ENCODE measurements at places on chromosomes 4 and X.

DNA sequence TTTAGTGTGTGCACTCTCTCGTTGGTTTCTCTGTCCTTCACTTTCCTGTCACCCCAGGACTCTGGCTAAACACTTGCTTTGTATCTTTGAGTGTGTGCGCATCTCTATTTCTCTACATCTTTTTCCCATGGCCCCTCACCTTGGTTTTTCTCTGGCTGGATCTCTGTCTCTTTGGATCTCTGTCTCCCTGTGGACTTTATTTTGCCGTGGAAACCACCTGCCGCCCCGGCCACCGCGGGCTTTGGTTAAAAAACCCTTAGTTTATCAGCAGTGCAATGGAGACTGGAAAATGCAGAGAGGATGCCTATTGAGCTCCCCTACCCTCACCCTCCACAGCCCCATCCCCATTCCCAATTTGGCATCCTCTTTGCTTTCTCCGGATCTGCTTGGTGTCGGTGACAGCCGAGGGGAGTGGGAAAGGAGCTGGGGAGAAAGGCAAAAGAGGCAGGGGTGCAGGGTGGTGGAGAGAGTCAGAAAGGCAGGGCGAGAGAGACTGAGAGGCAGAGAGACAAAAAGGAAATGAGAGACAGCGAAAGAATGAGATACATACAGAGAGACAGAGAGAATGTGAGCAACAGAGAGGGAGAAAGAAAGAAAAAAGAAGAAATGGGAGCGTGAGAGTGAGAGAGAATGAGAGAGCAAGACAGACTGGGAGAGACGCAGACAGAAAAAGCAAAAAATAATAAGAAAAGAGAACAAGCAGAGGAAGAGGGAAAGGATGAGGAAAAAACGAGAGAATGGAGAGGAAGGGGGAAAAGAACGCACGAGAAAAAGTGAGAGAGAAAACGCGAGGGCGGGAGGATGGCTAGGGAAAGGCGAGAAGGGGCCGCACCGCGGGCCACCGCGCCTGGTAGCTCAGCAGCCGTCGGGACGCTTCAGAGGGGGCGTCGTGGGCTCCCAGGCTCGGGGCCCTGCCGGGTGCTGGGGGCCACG is 688 bp downstream of the GPR101 start:
- no peak for DNase-seq

DNA sequence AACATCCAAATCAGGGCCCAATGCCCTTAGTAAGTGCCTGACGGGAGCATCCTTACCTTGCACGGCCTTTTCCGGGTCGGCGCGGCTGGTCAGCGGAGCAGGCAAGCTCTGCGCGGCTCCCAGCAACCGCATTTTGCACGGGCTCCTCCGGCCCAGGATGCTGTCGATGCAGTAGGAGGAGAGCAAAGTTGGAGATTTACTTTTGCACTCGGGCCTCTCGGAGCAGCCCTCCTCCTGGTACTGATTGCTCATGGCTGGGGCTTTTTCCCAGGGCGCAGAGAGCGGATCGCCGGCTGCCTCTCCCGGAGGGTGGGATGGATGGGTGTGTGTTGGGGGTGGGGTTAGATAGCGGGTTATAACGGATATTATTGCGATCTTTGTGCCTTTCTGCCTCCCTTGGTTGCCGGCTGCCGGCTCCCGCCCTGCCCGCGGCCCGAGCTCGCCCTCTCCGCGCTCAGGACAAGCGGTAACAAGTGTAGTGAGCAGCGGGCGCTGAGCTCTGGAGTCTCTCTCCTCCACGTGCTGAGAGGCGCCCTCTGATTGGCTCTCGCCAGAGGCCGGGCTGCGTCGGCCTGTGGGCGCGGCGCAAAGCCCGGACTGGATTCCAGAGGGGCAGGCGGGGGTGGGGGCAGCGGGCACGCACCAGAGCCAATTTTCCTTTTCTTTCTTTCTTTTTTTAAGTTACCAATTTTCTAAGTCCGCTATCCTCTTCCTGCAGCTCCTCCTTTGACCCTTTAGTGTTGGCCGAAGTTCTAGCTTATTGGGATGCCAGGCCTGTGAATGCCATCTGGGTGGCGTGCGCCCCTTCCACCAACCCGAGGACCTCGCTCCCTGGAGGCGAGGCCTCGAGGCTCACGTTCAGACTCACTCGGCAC is at the start of gene ARX:
ARX (minus strand) TSS at position 480 of the 875 bp plus-strand sequence; CDS start at position 252, 228 bp downstream.
- DNase-seq = no peak

GRCh38 chrX:13638021-13638420 is 14.9 kb upstream of the TCEANC start:
- no peak for DNase-seq

DNA sequence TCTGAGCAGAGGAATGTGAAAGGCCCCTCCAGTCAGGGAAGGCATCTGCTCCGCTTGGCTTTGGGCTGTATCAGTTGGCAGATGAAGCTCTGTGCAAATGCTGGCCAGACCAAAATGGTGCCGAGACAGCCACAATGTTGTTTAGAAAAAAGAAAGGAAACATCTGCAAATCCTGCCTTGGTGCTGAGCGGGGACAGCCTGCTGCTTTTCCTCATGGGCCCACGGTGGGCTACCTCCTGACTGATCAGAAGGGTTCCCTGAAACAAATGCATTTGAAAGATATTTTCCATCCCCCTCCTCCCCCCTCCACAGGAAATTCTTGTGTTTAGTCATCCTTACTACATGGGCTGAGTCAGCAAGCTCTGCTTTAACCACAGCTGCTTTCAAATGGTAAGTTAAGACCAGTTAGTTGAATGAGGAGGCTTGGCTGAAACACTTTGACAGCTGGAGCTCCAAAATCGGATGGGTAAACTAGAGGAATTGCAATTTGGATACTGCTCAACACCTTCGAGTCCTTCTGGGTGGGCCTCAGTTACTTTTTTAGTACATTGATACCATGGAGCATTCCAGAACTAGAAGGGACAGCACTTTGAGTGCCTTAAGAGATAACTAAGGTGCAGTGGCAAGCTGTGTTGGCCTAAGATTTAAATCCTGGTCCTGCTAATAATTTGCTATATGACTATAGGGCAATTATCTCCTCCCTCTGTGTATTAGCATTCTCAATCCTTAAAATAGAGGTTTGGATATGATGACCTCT is 36.0 kb downstream of the PLAC1 start:
- peak; percentile 34 for DNase-seq

Data from NCI-H1694 treated with DMSO at 0.1 percent for 48 hours (cell line).